A549 treated with GW870086 at 1 μM for 4 hours (cell line): ENCODE measurements at places on chromosomes 5 and 9. TPM values are rescaled to one million over a fixed set of nuclear protein-coding genes. Genes with fewer than 3 reads are reported as not detected.

The EPB41L4B gene
- 17.9 to 21.3 TPM (median 20.6 TPM) in 5 replicates for total RNA-seq

The SHOC1 gene
- 0.05 TPM in 1 of 5 replicates, not detected in the others for total RNA-seq

The TMED9 gene
- total RNA-seq, result 273 to 293 TPM (median 280 TPM) in 5 replicates

The CERCAM gene
- total RNA-seq, result 32.5 to 38.6 TPM (median 34.2 TPM) in 5 replicates

The PCDHB7 gene
- not detected in 5 replicates for total RNA-seq

The SMC5 gene
- 9.1 to 18.3 TPM (median 16.3 TPM) in 5 replicates for total RNA-seq

The ARHGEF37 gene
- total RNA-seq, result 1.3 to 1.5 TPM (median 1.4 TPM) in 5 replicates

The MYOT gene
- not detected in 5 replicates for total RNA-seq

The PDE8B gene
- 1.5 to 2.1 TPM (median 1.7 TPM) in 5 replicates for total RNA-seq

The LCN9 gene
- not detected in 5 replicates for total RNA-seq

The RNF180 gene
- 0.16 to 0.35 TPM (median 0.29 TPM) in 5 replicates for total RNA-seq

The ARID3C gene
- 0.15 to 0.41 TPM (median 0.21 TPM) in 4 of 5 replicates, not detected in the other for total RNA-seq
